ENCODE measurements at places on chromosomes 12 and 14.

DNA sequence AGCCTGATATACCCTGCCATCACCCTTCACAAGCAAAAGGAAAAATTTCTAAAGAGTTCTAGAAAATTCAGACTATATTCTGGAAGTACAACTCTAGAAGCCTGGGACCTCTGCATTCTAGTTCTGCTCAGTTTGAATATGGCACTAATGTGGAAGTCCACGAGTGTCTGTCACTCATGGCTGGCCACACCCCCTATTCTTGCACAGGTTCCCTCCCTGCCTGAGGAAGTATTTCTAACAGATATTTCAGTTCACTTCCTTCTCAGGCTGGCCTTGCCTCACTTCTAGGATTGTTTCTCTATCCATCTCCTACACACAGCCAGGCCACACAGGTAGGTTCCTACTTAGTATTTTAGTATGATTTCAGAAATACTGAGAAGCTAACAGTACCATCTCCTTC lies 67.4 kb downstream of the PHLDA1 start:
- DNase-seq = peak; percentile 11

GRCh38 chr12:11897923-11898322 lies 172.8 kb upstream of the BCL2L14 start:
- no peak for DNase-seq

GRCh38 chr12:120249875-120250795 lies 15.4 kb downstream of the PXN start:
- no peak for DNase-seq

GRCh38 chr12:47303995-47304560 lies 224.3 kb upstream of the AMIGO2 start:
- DNase-seq = no peak

DNA sequence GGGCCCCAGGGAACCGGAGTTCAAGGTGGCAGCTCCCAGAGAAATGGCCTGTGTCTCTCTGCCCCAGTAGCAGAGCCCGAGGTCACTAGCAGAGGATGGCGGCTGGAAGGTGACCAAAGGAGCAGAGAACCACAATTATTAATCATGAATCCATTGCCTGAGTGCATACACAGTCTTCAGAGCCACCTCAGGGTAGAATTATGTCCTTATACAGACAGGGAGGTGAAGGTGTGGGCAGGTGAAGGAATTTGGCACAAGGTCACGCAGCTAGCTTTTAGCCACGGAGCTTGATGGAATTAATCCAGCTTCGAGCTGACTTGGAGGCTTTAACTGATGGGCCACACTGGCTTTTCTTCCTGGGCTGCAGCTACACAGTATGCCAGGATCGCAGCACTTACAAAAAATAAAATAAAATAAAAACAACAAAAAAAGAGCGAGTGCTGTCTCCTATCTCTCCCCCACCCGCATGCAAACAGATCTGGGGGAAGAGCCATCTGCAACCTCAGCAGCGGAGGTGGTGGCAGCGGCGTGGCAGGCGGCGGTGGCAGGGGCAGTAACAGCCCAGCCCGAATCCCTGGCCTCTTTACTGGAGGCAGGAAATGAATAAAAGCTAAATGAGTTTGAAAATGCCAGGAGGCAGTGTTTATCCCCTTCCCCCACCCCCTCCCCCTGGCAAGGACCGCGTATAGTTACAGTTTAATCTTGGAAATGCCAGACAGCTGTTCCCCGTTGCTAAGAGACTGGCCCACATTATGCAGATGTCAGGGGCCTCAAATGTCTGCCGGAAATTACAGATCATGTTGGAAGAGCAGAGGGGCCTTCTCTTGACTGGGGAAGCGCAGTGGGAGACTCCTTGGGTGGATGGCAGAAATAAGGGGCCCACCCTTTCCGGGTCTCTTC lies 93.5 kb downstream of the LRRC74A start:
- no peak for DNase-seq

DNA sequence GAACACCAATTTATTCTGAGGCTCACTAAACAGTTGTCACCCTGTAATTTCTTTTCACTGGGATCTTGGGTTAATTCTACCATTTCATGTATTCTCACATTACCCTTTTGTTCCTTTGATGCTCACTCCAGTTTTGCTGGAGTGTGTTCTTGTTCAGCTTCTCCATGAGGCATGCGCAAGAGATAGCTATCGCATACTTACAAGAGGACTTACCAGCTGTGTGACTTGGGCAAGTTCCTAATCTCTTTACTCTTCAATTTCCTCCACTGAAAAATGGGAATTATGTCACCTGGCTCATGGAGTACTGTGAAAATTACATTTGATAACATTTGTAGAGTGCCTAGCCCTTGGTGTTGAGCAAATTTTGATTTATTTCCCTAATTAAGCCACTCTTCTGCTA lies 56.5 kb upstream of the JDP2 start:
- no peak for DNase-seq

- DNase-seq = no peak
These were observed 12.4 kb upstream of the HHIPL1 start for GRCh38 chr14:99632410-99633035.

DNA sequence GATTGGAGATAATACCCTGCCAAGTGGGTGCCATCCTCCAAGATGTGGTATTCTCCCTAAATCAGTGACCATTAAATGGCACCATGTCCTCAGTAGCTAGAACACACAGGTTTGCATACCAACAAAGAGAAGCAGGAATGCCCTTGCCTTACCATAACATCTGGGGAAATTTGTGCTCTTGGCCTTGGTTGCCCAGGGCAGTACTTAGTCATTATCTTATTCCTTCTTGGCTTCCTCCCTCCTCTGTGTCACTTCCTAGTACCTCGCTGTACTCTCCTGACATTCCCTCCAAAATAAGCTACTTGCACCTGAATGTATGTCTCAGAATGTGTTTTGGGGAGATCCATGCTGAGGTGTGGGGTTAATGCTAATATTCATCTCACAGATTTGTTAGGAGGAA lies 43.4 kb downstream of the GPR65 start:
- no peak for DNase-seq

- no peak for DNase-seq
These were observed 499 bp downstream of the DGLUCY start for GRCh38 chr14:91114079-91115065.

- DNase-seq = no peak
These were observed at the start of gene TMEM229B for GRCh38 chr14:67487937-67488893. TSS of gene TMEM229B (minus strand) at chr14:67488721. CDS start at chr14:67473923, 14,798 bp downstream.
